ENCODE measurements at places on chromosomes 4 and X.

DNA sequence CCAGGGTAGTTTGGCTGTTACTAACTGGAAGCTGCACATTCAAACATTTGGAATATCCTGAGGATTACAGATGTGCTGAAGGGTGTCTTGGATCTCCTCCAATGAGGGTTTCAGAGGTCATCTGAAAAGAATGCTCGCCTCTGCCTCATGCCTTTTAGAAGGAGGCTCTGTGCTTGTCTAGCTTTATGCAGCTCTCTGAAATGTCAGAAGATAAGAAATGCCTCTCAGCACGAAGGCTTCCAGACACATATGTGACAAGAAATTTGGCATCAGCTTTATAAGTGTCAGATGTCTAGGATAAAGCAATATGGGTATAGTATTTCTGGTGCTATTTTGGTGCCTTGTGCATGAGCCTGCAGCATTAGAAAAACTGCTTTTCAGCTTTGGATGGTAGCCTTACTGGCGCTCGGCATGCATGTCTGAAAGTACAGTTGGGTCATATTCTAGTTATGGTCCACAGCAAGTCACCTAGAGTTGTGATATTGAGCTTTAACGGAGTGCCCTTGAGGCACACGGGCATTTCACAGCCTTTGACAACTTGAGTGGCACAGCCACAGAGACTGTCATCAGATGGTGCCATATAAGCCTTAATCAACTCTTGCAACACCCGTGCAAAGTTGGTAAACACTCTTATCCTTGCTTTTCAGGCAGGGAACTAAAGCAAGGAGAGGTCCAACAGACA is 70.8 kb upstream of the PGRMC2 start:
- H3K36me3 ChIP-seq = peaks cover 2% of the 10 kb centered on the region
- no peak overlapping the region for H3K4me3 ChIP-seq
- no peak for DNase-seq
- no peaks in the 10 kb centered on the region for H3K27me3 ChIP-seq
- H3K4me1 ChIP-seq = no peaks in the 10 kb centered on the region

DNA sequence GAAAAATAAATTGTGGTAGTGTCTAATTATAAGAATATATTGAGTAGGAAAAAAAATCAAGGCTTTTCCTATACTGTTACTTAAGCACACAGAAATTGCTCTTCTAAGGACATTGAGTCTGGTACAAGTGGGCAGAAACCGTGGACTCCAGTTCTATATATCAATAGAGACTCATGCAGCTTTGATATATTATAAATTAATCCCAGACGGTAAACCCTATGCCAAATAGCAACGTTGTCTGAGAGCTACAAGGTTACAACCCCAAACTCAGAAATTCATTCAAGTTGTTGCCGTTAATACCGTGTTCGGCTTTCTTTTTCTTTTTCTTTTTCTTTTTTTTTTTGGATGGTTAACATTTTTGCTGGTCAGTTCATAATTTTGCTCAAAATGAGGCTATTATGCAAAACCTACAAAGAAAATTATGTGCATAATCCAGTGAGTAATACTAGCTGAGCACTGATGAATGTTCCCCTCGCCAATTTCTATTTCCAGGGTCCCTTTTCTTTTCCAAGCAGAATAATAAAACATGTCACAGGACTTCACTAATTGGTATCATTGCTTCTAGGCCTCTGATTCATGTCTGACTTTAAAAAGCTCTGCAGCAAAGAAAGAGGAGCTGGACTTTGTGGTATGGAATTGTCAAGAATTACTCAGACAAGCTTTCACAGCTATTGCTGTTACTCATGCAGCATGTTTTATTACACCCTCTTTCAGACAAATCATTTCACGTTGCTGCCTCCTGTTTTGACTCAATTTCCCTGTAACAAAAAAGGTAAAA is 737.7 kb downstream of the NLGN4X start:
- H3K27ac ChIP-seq = no peak overlapping the region
- no peaks in the 10 kb centered on the region for H3K27me3 ChIP-seq
- no peaks in the 10 kb centered on the region for H3K4me1 ChIP-seq
- H3K36me3 ChIP-seq = no peaks in the 10 kb centered on the region
- no peak for DNase-seq

DNA sequence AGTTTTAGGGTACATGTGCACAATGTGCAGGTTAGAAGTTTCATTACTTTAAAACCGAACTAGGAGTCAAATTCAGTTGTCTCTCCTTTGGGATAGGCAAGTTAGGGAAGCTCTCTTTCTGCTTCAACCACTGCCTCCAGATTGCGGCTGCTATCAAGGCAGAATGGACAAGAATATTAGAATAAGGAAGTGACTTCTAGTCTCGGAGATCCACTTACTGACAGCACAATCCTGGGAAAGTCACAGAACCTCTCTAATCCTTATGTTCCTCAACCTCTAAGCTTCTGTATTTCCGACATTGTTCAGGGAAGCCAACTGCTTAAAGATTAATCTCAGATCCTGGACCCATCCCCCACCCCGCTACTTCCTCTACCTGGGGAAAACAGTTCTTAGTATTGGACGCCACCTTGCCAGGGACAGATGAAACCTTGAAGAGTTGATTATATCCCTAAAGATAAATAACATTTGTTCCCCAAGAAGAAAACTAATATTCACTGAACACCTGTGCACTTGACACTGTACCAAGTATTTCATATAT is 2.1 kb downstream of the NUP62CL start:
- H3K36me3 ChIP-seq = no peaks in the 10 kb centered on the region
- no peak overlapping the region for H3K27ac ChIP-seq
- no peak for DNase-seq
- H3K27me3 ChIP-seq = peaks cover 6% of the 10 kb centered on the region
- peaks cover 8% of the 10 kb centered on the region for H3K4me1 ChIP-seq

- H3K36me3 ChIP-seq = peaks cover 4% of the 10 kb centered on the region
- no peak overlapping the region for H3K27ac ChIP-seq
- no peaks in the 10 kb centered on the region for H3K27me3 ChIP-seq
- no peaks in the 10 kb centered on the region for H3K4me1 ChIP-seq
- no peak for DNase-seq
Observed at GRCh38 chr4:22574880-22575279, 59.0 kb upstream of the ADGRA3 start.

DNA sequence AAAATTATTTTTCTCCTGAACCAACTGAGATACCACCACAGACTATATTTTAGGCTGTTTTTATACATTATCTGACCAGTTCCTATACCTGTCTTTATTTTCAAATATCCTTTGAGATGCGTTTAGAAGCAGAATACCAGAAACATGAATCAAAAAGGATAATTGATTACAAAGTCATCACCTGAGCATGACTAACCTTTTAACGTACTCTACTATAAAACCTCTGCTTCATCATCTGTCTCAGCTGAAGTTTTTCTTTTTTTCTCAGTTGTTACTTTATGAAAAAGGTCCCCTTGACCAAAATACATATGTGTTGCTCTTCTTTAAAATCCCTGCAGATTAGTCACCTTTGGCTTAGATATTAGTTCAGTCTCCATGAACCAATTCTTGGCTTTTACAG is 109.8 kb downstream of the AMMECR1 start:
- no peak overlapping the region for H3K27ac ChIP-seq
- no peak overlapping the region for H3K4me3 ChIP-seq
- no peaks in the 10 kb centered on the region for H3K36me3 ChIP-seq
- H3K4me1 ChIP-seq = no peaks in the 10 kb centered on the region

- peaks cover 3% of the 10 kb centered on the region for H3K4me1 ChIP-seq
- H3K4me3 ChIP-seq = no peak overlapping the region
- H3K27ac ChIP-seq = no peak overlapping the region
- DNase-seq = no peak
- no peaks in the 10 kb centered on the region for H3K36me3 ChIP-seq
Observed at GRCh38 chr4:1777822-1778641, 15.1 kb upstream of the FGFR3 start.

DNA sequence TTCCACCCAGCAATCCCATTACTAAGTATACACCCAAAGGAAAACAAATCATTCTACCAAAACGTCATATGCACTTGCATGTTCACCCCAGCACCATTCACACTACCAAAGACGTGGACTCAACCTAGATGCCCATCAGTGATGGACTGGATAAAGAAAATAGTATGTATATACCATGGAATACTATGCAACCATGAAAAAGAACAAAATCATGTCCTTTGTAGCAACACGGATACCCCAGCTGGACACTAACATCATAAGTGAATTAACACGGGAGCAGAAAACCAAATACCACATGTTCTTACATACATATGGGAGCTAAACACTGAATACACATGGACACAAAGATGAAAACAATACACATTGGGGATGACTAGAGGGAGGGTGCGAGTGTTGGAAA is 309.1 kb upstream of the KLF3 start:
- peaks cover 14% of the 10 kb centered on the region for H3K27me3 ChIP-seq
- no peak overlapping the region for H3K4me3 ChIP-seq
- no peaks in the 10 kb centered on the region for H3K4me1 ChIP-seq
- H3K27ac ChIP-seq = no peak overlapping the region
- H3K36me3 ChIP-seq = peaks cover 11% of the 10 kb centered on the region

GRCh38 chrX:75156531-75156945 is 455 bp upstream of the ABCB7 start:
- no peaks in the 10 kb centered on the region for H3K27me3 ChIP-seq
- no peak for DNase-seq
- no peaks in the 10 kb centered on the region for H3K36me3 ChIP-seq
- H3K4me3 ChIP-seq = peak overlapping the region; percentile 87
- no peaks in the 10 kb centered on the region for H3K4me1 ChIP-seq

GRCh38 chr4:94722748-94723147 is 35.0 kb upstream of the BMPR1B start:
- peaks cover 28% of the 10 kb centered on the region for H3K27me3 ChIP-seq
- no peaks in the 10 kb centered on the region for H3K36me3 ChIP-seq
- H3K4me3 ChIP-seq = no peak overlapping the region
- DNase-seq = no peak
- H3K4me1 ChIP-seq = peaks cover 4% of the 10 kb centered on the region

- no peaks in the 10 kb centered on the region for H3K4me1 ChIP-seq
- no peak for DNase-seq
- no peak overlapping the region for H3K4me3 ChIP-seq
- H3K36me3 ChIP-seq = peaks cover 15% of the 10 kb centered on the region
- H3K27ac ChIP-seq = no peak overlapping the region
Observed at GRCh38 chrX:130139474-130140201, 26.0 kb downstream of the AIFM1 start.

DNA sequence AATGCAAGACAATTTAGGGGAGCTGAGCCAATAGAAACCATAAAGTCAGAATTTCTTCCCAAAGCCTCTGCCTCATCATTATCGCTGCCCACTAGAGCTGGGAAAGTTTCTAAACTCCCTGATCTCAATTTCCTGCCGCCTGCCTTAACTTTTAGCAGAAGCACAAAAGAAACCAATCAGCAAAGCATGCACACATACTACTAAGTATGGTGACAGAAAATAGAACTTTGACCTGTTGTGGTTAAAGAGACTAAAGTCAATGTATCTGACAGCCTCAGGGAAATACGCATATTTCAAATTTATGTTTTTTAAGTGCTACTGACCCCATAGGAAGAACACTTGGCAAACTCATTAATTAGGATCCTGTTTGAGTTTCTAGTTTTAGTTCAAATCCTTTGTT is 10.1 kb downstream of the STK26 start:
- H3K4me3 ChIP-seq = no peak overlapping the region
- no peak overlapping the region for H3K27ac ChIP-seq
- no peak for DNase-seq
- H3K27me3 ChIP-seq = no peaks in the 10 kb centered on the region

DNA sequence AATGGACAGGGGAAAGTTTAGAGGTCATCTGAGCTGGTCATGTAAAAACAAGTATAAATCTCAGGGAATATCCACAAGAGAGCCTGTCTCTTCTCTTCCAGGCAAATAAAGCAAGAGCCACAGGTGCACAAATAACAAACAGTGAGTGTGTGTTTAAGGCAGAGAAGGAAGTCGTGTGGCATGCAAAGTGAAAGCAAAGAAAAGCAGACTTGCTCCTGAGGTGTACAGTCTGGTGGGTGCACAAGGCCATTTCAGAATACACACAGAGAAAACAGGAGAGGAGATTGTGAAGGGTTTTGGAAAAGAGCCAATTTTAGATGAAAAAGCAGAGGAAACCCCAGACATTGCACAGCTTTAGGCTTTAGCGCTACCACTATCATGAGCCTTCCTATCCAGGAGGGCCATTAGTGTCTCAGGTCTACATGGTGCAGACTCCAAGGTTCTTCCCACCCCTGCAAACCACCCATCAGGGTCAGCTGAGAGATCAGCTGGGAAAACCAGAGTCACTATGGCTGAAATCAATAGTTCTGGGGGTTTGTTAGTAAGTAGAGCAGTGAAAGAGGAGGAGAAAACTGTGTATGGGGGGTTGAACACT is 355.8 kb downstream of the KLHL4 start:
- H3K4me3 ChIP-seq = no peak overlapping the region
- DNase-seq = no peak
- H3K36me3 ChIP-seq = no peaks in the 10 kb centered on the region
- no peaks in the 10 kb centered on the region for H3K27me3 ChIP-seq

- H3K36me3 ChIP-seq = no peaks in the 10 kb centered on the region
- DNase-seq = no peak
- no peaks in the 10 kb centered on the region for H3K4me1 ChIP-seq
- no peak overlapping the region for H3K4me3 ChIP-seq
- peak overlapping the region; percentile 15 for H3K27ac ChIP-seq
Observed at GRCh38 chr4:116328261-116328860, 757.0 kb downstream of the TRAM1L1 start.

GRCh38 chr4:165905405-165906027 is 32.5 kb downstream of the TLL1 start:
- no peak overlapping the region for H3K4me3 ChIP-seq
- H3K36me3 ChIP-seq = no peaks in the 10 kb centered on the region
- no peak overlapping the region for H3K27ac ChIP-seq
- no peaks in the 10 kb centered on the region for H3K27me3 ChIP-seq
- DNase-seq = no peak

DNA sequence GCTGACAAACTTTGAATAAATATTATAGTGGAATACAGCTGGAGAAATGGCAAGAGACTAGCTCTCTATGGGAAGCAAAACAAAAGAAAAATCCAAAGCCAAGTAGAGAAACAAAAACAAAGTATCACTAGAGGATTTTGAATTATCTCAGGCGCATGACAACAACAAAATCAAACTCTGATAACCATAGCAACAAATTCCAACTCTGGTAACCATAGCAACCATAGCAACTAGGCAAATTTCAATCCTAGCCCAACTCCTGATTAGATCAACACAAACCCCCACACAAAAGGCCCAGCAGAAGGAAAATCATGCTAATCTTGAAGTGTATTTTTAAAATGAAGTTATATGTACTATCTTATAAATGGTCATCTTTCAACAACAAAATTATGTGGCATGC is 98.4 kb upstream of the MAGEE2 start:
- no peak overlapping the region for H3K4me3 ChIP-seq
- H3K4me1 ChIP-seq = no peaks in the 10 kb centered on the region
- no peaks in the 10 kb centered on the region for H3K36me3 ChIP-seq
- H3K27me3 ChIP-seq = no peaks in the 10 kb centered on the region
- no peak overlapping the region for H3K27ac ChIP-seq

DNA sequence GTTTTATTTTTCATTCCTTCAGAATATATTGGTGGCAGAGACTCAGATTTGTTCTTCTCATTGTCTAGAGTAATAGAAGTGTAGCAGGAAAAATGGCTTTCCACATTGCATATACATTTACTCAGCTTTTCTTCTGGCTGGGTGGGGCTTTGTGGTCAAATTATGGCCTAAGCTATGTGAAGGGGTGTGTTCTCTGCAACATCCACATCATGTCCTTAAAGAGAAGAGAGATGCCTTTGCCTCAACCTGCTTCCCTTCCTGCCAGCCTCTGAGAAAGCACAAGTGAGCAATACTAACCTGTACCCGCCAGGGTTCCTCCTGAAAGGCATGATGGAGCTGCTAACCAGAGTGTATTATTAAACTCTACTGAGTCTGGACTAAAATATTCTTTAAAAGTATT is 695.6 kb upstream of the FAM241A start:
- no peaks in the 10 kb centered on the region for H3K27me3 ChIP-seq
- H3K4me3 ChIP-seq = no peak overlapping the region
- H3K27ac ChIP-seq = no peak overlapping the region
- no peak for DNase-seq

All from stimulated activated naive B cell treated with anti-CD40 and anti-IgM and Interleukin-4, amounts not matched to agents 10 μg/mL and 1 μg/mL and 100 μg/mL, for 72 hours (primary cell).